ENCODE measurements at places on chromosomes 11 and 22.

DNA sequence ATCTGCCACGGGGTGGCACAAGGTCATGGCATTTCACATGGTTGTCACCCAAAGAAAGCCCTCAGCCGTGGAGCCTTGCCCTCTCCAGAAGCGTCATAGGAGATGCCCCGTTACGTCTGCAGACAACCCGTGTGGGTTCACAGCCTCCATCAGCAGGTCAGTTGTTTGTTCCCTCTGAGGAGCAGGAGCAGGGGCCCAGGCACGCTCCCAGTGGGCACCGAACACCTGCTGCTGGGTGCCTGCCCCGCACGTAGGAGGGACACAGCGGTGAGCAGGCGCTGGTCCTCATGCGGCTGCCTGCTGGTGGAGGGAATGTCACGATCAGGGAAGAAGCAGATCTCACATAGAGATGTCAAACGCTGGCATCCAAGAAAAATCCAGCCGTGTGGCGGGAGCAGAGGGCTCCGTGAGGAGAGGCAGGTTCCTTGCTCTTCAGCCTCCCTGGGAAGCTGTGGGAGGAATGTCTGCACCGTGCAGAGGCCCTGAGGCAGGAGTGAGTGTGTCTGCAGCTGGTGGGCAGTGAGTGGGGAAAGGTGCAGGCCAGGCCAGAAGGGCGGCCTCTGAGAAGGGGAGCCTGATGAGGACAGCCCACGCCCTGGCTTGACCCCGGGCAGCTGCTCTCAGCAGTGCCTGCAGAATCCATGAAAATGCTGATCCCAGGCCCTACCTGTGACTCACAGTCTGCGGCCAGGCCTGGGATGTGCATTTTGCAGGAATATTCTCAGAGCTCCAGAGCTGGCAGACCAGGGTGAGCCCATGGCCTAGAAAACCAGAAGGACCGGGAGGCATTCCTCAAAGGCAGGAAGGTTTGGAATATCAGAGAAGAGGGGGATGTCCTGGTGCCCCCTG, 36.4 kb upstream of the TH start:
- no peak for DNase-seq

DNA sequence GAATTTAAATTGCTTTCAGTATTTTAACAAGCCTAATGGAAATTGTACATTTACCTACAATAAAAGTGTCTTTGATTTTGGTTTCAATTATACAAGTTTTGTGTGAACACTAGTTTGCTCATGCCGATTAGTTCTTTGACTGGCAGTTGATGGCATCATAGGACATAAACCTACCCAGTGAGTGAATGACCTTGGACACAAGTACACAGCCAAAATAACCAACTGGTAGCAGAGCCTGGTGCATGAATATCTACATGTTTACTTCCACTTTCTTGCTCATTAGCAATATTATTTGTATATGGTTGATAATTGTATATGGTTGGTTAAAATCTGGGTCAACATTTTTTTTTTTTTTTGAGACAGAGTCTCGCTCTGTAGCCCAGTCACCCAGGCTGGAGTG, 37.8 kb downstream of the STIM1 start:
- no peak for DNase-seq

DNA sequence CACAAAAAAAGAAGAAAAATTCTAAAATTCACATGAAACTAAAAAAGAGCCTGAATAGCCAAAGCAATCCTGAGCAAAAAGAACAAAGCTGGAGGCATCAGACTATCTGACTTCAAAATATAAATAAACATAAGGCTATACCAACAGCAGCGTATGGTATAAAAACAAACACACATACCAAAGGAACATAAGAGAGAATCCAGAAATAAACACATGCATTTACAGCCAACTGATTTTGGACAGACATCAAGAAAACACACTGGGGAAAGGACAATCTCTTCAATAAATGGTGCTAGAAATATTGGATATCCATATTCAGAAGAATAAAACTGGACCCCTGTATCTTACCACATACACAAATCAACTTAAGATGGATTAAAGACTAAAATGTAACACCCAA, 2.8 kb upstream of the MTMR2 start:
- no peak for DNase-seq

GRCh38 chr11:680970-681369, 14.1 kb downstream of the DEAF1 start:
- DNase-seq = no peak

GRCh38 chr11:33689085-33689484, 11.5 kb downstream of the C11orf91 start:
- peak; percentile 44 for DNase-seq

DNA sequence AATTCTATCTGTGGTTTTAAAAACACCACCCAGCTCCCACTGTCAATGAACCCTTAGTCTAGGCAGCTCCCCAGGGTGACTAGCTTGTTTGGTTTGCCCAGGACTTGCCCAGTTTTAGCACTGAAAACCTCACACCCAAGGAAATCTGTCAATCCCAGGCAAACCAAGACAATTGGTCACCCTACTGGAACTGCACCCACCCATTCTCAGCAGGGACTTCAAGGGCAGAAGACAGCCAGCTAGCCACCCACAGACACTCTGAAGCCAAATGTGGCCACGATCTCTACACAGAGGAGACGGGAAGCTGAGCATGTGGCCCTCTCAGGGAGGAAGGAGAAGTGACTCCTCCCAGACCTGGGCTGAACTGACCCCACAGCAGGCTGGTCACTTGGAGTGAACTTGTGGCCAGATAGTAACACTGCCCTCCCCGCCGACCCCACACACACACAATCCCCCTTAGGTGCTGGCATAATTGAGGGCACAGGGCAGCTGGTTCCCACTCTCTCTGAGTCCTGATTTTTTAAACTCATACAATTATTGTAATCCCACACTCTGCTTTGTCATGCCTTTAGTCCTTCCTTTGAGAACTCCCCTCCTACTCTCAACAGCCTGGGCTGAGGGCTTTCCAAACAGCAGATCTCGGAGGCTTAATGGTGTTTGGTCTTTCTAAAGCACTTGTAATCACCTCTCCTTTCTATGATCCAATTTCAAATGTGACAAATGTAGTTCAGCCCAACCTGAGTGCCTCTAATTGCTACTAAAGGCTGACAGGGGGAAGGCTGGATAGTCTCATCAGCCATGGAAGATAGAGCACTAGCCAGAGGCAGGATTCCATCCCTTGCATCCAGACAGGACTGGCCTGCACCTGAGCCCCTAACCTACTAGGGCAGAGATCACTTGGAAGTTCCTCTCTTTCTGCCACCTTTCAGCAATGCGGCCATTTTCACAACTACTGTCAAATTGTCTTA, 74.7 kb upstream of the DRD2 start:
- DNase-seq = no peak

GRCh38 chr11:102957953-102958352, 2.4 kb upstream of the MMP13 start:
- peak; percentile 24 for DNase-seq

DNA sequence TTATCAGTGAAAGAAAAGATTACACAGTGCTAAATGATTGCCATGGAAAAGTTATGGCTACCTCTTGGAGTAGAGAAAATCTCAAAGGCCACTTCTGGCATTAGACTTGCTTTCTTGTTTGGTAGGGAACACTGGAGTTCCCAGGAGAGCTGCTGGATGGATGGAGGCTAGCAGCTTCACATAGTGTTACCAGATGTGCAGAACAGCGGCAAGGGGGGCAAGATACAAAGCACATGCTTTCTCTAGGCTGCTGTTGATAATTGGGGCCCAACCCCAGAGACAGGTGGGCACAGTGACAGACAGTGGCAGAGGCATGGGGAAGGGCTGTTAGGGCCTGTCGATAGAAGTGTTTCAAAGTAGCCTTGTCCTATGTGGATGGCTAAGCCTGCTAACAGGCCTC, 94.9 kb downstream of the DBX1 start:
- no peak for DNase-seq

GRCh38 chr11:132943706-132944568, 588.4 kb downstream of the OPCML start:
- peak; percentile 33 for DNase-seq

DNA sequence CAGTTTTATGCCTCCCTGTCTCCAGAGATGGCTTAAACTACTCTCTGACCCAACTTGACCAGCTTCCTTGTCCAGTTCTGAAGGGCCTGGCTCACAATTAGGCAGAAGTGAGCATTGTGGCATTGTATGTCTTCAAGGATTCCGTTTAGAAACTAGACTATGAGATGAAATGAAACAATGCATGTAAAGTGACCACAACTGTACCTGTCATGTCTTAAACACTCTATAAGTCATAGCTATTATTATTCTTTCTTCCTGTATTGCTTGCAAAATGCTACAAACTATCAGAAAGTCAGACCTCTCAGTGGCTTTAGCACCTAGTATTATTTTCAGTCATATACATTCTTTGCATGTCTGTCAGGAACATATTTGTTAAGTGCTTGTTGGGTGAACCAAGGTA, 127.9 kb upstream of the MTMR2 start:
- no peak for DNase-seq

- peak; percentile 90 for DNase-seq
Measured at GRCh38 chr11:44112091-44112821, 16.8 kb downstream of the EXT2 start.

DNA sequence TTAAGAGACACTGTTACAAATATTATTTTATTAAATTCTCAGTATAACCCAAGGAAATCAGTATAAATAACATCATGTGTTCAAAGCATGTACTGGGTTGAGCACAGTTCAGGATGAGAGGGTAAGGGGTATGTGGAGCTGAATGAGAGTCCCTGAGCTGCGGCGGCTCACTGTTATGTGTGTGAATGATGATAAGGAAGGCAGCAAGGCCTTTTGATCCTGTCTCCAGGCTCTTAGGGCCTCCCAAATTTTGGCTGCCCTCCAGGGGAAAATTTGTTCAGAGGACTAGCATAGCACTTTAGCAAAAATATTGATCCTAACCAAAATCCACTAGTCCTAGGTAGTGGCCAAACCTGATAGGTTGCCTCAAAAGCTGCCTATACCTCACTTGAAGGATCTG, 86.1 kb upstream of the SPON1 start:
- DNase-seq = no peak

DNA sequence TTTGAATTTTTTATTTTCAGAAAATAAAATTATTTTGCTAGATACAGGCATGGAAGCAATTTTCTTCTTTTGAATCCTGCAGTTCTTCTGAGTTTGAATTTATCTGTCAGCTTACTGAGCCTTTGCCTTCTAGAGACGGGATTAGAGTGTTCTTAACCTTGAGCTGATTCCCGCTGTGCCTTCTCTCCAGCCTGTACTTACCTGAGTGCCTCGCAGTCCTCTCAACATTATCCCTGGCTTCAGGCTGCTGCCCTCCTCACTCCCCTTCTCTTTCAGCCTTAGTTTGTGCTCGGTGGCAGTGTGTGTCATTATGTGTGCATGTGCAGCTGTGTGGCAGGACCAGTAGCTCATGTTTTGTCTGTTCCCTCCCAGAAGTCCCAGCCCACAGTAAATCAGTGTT, 24.3 kb downstream of the OSBP2 start:
- DNase-seq = no peak

- DNase-seq = no peak
Measured at GRCh38 chr11:71171576-71171975, 80.8 kb downstream of the SHANK2 start.

- peak; percentile 71 for DNase-seq
Measured at GRCh38 chr22:30733181-30733631, 38.5 kb downstream of the OSBP2 start.

DNA sequence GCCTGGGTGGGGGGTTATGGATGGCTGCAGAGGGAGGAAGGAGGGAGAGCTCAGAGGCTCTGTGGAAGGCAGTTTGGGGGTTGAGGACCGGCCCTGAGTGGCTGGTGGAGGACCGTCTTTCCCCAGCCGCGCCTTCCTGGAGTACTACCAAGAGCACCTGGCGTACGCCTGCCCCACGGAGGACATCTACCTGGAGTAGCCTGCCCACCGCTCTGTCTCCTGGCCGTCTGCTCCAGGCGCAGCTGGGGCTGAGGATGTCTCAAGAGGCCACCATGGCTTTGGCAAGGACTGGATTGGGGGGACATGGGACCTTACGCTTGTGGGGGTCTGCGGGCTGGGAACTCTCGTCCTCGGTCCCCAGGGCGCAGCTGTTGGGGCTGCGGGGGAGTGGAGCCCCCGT, 10.0 kb downstream of the MAPK8IP2 start:
- DNase-seq = no peak

GRCh38 chr11:33835143-33835878, 56.6 kb downstream of the LMO2 start:
- DNase-seq = peak; percentile 86

DNA sequence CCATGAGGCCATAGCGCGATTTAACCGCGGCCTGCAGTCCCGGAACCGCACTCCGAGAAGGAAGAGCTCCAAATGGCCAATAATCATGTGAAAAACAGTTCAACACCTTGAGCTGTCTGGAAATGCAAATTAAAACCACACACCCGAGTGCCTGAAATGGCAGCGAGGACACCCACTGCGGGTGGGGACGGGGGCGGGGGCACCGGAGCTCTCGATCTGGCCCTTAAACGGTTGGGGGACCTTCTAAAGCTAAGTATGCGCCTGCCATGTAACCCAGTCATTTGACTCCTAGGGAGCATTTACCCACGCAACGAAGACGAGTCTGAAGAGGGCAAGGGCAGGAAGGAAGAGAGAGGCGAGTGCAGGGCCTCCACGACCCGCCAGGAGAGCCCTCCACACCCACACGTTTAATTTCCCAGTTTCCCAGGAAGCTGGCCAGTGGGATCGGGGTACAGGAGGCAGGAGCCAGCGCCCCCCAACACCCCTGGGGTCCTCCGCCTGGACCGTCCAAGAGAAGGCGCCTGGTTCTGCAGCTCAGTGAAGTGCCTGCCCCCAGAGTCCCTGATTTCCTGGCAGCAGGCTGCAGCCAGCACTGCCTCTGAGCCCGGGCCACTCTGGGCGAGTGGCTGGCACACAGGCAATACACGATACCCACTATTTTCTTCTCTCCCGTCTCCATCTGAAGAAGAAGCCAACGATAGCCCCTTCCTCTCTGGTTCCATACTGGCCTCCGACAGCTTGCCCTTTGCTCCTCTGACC, 1.7 kb downstream of the TTLL8 start:
- no peak for DNase-seq

DNA sequence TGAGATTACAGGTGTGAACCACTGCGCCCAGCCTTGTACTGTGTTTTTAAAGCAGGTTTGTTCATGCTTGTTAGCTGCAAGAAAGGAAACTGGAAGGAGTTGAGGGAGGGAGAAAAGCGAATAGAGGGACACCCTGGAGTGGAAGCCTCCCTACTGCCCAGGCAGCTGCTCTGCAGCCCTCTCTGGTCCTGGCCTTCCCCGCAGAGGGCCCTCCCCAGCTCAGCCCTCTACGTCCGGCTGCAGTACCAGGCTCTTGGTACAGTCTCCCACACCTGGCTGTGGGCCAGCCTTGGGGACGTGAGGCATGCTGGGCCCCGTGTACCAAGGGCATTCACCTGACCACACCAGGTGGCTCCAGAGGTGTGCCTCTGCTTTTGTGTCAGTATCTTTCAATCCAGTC, 70.8 kb downstream of the MED15 start:
- no peak for DNase-seq

- DNase-seq = no peak
Measured at GRCh38 chr11:3158131-3158591, 6.9 kb downstream of the OSBPL5 start.

GRCh38 chr11:7050191-7050590, 29.9 kb downstream of the NLRP14 start:
- no peak for DNase-seq

GRCh38 chr22:29945435-29945834, 62.5 kb downstream of the MTMR3 start:
- DNase-seq = no peak

GRCh38 chr11:34576331-34576730, 44.6 kb upstream of the EHF start:
- DNase-seq = no peak

GRCh38 chr11:126246636-126247035, 22.1 kb downstream of the SRPRA start:
- DNase-seq = peak; percentile 45

GRCh38 chr11:123357990-123358827, 71.9 kb upstream of the GRAMD1B start:
- DNase-seq = peak; percentile 34

Measured in EH (cell line).